Motor neuron (in vitro differentiated cells): ENCODE measurements at places on chromosomes 12 and 14.

GRCh38 chr12:51103977-51104376, 20.6 kb upstream of the CSRNP2 start:
- no peak for ATAC-seq

DNA sequence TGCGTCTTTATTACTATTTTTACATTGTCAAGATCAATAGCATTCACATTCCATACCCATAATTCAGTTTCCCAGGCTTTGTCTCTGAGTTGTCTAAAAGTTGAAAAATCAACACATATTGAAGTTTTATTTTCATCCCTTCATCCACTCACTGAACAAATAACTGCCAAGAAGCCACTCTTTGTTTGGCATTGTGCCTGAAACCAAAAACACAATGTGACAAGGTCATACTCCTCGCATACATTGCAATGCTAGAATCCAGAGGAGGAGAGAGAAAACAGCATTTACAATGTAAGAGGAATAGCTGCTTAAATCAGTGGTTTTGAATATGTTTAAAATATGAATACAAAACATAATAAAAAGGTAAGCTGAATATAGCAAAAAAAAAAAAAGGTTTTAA, 71.8 kb downstream of the CCDC60 start:
- no peak for ATAC-seq

DNA sequence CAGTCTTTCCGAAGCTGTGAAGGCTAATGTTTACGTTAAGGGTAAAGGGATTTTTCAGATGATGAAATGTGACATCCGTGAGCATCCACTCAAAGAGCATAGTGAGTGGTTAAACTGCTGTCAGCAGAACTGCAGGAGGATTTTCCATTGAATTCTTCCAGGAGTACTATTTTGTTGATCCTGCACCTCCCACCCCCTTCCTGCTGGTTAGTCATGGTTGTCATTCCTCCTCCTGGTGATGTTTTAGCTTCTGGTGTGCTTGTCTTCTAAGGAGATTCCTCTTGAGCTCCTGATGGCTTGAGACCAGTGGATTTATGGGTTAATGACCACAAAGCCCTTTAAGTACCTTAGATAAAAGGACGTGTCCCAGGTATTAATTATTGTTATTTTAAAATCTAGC, 2.4 kb upstream of the GPRC5D start:
- ATAC-seq = no peak

DNA sequence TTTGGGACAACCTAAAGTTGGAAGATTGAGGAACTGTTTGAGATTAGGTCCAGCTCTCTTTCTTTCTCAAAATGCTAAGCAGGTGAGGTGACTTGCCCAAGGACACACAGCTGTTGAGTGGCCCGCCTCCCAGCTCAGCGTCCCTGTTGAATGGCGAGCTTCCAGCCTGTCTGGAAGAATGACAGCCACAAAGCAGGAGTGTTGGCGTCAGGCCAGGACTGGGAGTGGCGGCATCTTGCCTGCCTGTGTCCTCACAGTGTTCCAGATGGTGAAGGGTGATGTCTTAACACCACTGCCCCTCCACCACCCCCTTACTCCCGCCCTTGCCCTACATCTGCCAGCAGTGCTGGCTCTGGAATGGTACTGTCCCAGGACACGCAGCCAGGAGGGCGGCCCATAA, 4.4 kb upstream of the CEBPE start:
- ATAC-seq = no peak

DNA sequence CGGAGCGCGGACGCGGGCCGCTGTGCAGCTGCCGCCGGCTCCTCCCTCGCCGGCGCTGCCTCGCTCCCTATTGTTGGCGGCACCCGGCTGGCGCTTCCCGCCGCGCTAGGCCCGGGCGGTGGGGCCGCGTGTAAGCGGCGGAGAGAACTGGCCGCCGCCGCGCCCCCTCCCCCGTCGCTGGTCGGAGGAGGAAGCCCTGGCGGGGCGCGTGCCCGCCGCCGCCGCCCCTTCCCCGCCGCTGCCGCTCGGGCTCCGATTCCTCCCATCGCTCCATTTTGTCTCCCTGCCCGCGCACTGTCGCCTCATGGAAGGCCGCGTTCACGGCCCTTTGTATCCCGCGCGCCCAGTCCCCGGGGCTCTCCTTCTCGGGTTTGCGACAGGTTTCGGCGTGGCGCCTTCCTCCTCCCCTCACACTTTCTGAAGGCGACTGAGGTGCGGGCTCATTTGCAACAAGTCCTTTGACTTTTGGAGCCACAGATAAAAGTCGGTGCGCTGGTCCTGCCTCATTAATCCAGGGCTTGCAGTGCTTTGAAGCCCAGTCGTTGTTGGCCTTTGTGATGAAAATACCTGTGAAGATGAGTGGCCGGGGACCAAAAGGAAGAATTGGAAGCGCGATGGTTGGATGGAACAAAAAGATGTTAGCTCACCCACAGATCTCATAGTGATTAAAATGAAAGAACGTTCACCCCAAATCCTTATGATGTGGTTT, 707 bp downstream of the CPSF6 start:
- peak; percentile 55 for ATAC-seq
